ENCODE measurements at places on chromosomes 2 and 18. TPM values are rescaled to one million over a fixed set of nuclear protein-coding genes. Genes with fewer than 3 reads are reported as not detected.
A peak's percentile ranks its signal among the peaks of the same experiment; 100 is the strongest.

DNA sequence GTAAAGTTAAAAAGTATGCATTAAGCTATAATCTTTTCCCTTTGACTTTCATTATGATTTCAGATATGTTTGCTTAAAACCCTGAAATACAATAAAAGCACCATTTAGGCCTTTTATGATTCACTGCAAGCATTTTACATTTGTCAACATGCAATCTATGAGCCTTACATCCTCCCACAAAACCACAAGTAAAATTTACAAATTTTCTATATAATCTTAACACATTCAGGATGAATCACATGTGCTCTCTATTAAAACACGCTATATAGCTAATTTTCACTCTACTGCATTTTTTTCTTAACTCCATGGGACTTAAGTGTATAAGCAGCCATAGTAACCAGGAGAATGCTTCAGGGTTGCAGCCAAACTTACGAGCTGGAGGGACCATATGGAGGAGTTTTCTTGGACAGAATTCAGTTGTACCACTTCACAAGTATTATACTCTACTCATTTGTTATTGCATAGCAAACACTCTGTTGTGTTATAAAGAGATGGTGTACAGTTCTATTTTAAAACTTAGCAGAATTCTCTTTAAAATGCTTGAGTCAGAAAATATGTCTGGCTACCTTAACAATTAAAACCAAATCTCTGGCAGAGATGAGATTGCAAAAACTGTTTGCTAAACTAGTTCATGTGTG lies 293.2 kb downstream of the ALK start:
- DNase-seq, result no peak

DNA sequence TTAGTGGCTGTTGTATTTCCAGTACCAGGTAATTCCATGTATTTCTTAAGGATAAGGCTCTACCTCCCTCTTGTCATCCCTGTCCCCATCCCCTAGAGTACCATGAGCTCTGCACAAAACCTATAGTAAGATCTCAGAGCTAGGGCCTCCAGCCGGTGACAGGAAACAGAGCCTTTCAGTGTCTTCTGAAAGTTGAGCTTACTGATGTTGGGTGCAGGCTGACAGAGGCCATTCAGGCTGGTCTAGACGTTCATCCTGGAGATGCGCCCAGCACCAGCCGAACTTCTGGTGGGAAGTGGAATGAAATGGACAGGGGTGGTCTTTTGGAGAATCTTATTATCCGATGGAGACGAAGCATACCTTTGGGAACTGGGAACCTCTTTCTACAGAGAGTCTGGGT lies 16.7 kb upstream of the LYPD6B start:
- no peak for DNase-seq

DNA sequence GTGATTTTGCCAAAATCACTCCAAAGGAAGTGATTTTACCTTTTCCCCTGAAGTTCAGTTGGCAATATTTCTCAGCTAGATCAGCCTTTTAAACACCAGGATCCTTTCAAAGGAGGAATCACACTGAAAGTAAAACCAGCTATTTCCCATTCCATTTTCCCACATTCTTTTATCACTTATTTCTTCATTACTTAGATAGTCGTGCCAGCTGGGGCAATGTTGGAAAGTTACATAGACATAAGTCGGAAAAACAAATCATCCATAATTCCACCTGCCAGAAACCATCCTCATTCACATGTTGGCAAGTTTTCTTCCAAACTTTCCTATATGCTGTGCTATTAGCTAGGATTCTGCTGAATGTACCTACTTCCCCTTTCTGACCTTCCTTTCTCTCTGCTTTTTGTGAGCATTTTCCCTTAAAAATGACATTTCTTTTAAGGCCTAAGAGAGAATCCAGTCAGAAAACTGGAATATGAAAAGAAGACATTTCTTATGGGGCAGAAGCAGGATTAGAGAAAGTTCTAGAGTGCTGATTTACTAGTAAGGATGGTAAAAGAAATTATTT lies 170.0 kb upstream of the STK17B start:
- no peak for DNase-seq

DNA sequence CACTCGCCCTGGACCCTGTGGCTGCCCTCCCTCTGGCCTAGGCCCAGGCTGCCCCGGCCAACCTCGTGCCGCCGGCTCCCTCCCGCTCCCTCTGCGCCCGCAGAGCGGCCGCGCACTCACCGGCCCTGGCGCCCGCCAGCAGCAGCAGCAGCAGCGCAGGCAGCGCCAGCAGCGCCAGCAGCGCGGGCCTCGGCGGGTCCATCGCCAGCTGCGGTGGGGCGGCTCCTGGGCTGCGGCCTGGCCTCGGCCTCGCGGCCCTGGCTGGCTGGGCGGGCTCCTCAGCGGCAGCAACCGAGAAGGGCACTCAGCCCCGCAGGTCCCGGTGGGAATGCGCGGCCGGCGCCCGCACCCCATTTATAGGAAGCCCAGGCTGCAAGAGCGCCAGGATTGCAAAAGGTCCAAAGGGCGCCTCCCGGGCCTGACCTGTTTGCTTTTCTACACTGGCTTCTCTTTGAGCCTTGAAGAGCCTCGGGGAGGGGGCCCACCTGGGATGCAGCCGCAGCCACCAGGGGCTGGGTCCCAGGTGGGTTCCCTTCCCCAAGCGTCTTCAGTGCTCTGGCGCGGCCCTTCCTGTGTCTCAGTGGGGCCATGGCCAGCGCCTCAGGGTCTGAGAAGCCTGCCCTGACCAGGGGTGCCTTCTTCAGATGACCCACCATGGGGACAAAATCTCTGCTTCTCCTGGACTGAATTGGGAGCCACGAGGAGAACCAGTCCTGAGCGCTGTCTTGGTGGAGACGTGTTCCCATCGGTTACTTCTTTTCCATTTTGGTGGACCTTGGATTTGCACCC lies at the start of gene APOB:
APOB (minus strand) TSS at position 330 of the 789 bp plus-strand sequence; CDS start at position 202, 128 bp downstream.
- DNase-seq, result no peak

- no peak for DNase-seq
Measured at GRCh38 chr2:171124541-171124940, 36.2 kb downstream of the TLK1 start.

DNA sequence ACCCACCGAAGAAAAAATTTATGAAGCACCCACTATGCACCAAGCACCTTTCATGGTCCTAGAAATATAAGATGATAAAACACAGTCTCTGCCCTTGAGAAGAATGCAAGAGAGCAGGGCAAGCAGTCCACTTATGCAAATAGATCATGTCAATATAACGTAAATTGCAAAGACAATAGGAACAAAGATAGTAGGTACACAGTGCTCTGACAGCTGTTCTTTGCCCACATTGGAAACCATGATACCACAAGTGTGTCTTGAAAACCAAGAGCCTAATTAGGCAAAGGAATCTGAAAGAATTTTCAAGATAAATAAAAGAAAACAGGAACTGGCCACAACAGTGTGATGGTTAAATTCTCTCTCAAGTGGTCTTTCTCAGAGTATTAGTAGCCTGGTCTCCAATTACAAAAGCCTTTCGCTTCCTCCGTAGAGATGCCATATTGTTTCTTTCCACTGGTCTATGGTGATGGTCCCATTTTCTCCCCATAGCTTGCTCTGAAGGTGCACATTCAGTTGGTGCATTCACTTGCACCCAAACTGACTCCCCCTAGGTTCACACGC lies 108.5 kb downstream of the VWC2L start:
- DNase-seq, result no peak

GRCh38 chr18:76592096-76592495 lies 97.1 kb upstream of the ZNF516 start:
- DNase-seq, result no peak

DNA sequence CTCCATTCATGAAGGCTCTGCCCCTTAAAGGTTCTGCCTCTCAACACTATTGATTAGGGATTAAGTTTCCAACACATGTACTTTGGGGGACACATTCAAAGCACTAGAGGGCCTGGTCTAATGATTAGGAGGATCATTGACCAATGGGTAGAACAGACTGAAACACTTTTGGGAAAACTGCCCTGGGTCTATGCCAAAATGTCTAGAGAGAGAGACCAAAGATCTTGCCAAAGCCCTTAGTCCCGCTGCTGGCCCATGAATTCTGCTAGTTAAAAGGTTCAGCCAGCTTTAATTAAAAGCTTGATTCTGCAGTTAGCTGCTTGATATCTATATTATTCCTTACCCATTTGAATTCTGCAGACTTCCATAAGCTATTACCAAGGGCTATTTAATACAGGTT lies 613.2 kb downstream of the SLC4A3 start:
- DNase-seq, result no peak

- DNase-seq, result no peak
Measured at GRCh38 chr18:68262690-68263294, 452.1 kb downstream of the TMX3 start.

GRCh38 chr18:48540251-48541025 lies 1.6 kb downstream of the CTIF start:
- no peak for DNase-seq

- DNase-seq, result peak; percentile 80
Measured at GRCh38 chr2:1650085-1650872, 94.0 kb downstream of the PXDN start.

DNA sequence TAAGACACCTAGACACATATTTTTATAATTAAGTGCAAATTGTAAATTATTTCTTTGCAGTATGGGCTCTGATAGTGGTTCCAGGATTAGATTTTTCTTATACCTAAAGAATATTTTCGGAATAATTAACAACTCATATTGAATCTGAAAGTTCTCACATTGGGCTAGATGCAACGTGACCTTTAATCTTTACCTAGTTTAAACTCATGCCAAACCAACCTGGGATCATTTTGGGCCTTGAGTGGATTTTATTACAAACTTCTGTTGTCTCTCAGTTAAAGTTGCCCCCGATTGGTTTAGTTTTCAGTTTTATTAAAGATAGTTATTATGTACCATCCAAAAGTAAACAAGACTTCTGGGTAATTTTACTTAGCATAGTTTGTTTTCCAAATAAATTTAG lies 230.2 kb upstream of the VWC2L start:
- no peak for DNase-seq

GRCh38 chr2:40201425-40201824 lies 250.5 kb downstream of the SLC8A1 start:
- no peak for DNase-seq

GRCh38 chr2:40962026-40962425 lies 510.1 kb upstream of the SLC8A1 start:
- DNase-seq, result no peak

The AGXT gene
- 0.32 TPM for total RNA-seq

The SCYGR5 gene
- not detected for total RNA-seq

The LRRFIP1 gene
- total RNA-seq, result 144 TPM

The SLC16A14 gene
- total RNA-seq, result 2.5 TPM

The IAH1 gene
- 59.7 TPM for total RNA-seq

The NOSTRIN gene
- total RNA-seq, result 62.1 TPM

The CCDC74B gene
- total RNA-seq, result 0.64 TPM

The CROCC2 gene
- total RNA-seq, result not detected

The NAT8 gene
- not detected for total RNA-seq

The ACADL gene
- total RNA-seq, result 10.9 TPM

The PIK3C3 gene
- 46.5 TPM for total RNA-seq

All from mesenteric fat pad (tissue), 1 donor.